Effector CD8-positive, alpha-beta T cell (primary cell): ENCODE measurements at places on chromosomes 3 and 15.

DNA sequence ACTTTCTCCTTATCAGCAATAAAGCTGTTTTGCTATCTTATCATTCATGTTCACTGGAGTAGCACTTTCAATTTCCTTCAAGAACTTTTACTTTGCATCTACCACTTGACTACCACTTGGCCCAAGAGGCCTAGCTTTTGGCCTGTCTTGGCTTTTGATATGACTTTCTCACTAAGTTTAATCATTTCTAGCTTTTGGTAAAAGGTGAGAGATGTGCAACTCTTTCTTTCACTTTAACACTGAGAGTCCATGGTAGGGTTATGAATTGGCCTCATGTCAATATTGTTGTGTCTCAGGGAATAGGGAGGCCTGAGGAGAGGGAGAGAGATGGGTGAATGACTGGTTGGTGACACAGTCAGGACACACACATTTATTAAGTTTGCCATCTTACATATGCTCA is 31.0 kb upstream of the FAM3D start:
- DNase-seq: no peak

DNA sequence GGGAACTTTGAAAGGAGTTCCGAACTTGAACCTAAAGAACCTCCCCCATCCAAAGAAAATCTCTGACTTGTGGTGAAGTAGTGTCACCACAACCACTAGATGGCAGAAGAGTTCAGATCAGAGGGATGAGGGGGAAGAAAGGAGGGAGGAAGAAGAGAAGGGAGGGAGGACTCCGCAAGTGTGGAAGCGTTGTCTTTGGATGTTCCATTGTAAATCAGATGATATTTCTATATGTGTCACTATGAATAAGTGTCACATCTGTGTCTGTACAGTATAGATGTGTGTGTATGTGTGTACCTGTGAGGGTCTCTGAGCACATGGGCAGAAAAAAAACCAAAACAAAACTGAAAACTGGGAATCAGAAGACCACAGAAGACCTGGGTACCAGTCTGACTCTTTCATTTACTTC is 16.9 kb downstream of the SLC24A1 start:
- DNase-seq: peak; percentile 10

GRCh38 chr3:153970741-153971347 is 150.3 kb upstream of the ARHGEF26 start:
- DNase-seq: no peak

GRCh38 chr15:38897551-38897950 is 332.9 kb upstream of the RASGRP1 start:
- DNase-seq: no peak

DNA sequence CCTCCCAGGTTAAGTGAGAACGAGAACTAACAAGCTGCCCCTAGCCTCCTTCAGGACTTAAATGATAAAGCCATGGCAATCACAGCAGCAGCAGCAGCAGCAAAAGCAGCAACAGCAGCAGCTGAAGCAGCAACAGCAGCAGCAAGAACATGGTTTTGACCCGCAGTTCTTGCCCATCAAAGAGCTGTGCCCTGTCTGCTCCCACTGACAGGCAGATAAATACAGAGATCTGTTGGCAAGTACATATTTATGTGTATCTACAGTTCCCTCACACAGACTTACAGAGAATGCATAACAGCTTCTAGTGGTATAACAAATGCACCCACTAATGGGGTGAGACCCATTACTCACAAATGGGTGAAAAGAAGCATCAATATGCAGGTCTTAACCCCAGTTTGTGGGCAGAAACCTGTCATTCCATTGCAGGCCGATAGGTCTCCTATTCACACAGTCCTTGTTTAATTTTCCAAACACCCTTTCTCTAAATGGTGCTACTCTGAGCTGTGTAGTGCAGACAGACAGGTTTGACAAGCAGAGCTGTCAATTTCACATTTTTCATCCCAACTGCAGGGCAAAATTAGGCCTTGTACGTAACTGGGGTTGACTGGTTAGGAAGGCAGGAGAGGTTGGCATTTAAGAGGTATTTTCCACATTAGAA is 316.3 kb downstream of the TIGIT start:
- no peak for DNase-seq

DNA sequence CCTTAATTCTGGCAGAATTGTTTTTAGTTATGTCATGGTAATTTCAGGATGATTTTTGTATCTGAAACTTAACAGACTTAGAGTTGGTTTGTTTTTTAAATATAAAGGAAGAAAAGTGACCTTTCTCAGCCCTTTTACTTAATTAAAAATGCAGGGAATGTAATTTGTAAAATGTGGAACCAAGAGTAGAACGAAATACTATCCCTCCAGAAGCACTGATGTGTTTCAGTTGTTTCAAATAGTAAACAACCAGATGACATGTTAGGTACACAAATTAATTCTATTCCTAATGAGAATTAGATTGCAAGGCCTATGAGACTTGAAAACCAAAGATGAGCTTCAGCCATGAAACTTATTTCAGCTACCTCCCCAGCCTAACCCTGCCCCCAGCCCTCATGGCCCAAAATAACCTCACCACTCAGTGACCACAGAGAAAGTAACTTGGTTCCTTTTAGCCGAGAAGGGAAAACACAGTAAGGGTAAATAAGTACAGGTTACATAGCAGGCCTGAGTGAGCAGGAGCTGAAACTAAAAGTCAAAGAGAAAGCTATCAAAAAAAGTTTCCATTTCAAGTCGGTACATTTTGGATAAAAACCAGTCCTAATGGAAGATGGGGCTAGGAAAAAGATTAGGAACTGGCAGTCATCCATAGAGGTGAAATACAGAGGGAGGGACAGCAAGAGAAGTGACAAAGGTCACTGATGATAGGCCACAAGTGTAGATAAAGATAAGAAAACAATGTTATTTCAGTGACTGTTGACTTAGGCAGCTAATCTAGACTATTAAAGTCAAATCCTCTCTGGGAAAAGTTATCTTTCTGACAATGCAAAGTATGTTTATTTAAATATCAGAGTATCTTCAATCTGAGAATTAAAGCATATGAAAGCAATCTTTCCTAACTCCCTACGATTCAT is 23.2 kb downstream of the SENP8 start:
- no peak for DNase-seq

DNA sequence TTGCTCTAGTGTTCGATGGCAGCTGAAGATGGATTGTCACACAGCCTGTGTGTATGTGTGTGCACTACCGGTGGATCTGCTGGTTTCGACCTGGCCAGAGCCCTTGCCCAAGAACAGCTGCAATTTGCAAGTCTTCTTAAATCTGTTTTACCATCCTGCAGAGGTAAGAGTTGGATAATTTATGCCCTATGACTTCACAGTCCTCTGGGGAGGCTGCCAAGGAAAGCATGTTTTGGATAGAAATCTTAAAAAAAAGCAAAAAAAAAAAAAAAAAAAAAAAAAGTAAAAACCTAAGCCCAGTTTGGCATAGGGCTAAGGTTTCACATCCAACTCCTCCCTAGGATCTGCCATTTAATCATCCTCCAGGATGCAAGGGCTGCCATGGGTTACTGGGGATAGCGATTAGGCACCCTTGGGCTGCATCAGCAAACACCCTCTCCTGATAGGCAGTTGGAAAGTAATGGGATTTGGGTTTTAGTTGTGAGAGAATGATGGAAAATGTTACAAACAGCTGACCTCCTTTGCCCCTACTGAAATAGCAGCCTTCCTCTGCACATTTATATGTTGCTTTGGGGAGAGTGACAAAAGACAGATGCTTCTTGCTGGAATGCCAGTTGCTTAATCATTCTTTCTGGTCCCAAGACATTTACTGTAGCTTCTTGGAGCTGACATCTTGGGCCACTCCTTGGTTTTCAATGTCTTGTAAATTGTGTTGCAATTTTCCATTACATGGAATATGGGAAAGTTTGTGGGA is 35.4 kb downstream of the CD200R1L start:
- no peak for DNase-seq

DNA sequence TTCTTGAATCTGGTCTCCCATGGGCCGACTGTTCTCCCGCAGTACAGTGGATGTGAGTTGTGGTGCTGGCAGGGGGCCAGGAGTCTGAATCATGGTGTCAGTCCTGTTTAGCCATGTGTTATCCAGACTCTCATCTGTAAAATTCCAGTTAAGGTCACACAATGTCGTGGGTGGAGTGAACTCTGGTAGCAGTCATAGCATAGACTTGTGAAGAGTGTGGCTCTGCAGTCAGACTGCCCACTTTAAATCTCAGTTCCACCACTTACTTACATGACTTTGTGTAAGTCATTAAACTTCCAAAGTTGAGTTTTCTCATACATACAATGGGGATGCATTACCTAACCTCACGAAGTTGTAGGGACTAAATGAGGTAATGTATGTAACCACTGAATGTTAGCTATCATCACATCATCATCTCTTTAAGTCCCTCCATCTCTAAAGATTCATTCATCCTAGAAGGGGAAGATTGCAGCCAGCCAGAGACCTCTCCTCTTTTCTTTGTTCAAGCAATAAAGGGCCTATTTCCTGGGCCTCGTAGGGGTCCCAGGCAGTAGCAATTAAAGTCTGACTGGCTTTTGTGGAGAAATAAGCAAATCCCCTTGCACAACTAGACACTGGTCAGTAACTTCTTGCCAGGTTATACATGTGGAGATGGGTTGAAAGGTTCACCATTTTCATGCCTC is 93.9 kb downstream of the PCCB start:
- DNase-seq: no peak

GRCh38 chr3:150495149-150495548 is 51.1 kb downstream of the SERP1 start:
- DNase-seq: no peak

- DNase-seq: peak; percentile 1
Observed at GRCh38 chr3:121431726-121432517, 113.9 kb downstream of the POLQ start.

DNA sequence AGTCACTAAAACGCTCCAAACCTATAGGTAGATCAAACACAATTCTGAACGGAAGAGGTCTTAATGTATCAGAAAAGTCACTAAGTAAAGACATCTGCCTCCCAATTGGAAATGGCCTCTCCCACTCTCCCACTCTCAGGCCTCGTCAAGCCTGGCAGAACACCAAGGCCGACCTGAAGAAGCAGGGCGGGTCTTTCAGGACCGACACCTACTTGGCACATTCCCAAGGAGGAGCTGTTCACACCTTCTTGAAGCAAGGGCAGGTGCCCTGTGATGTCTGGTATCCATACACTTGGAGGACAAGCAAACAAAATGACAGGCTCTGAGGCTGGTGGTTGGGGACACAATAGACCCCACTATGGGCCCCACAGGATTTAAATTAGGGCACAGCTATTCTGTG is 30.0 kb downstream of the XXYLT1 start:
- no peak for DNase-seq

GRCh38 chr15:73800662-73801345 is 47.7 kb upstream of the INSYN1 start:
- DNase-seq: no peak

DNA sequence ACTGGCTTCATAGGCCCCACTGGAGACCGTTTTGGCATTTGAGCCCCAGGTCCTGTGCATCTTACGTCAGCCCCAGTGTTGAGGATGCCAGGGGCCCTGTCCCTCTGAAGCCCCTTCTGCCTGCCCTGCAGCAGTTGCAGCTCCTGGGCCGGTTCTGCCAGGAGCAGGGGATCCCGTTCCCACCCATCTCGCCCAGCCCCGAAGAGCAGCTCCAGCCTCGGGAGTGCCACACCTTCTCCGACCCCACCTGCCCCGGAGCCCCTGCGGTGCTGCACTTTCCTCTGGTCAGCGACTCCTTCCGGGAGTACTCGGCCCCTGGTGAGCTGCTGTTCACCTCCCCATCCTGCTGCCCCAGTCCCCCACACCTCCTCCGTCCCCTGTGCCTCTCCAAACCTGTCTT is 8.6 kb downstream of the PLA2G4B start:
- no peak for DNase-seq

GRCh38 chr3:25349828-25350724 is 78.0 kb upstream of the RARB start:
- DNase-seq: no peak

- DNase-seq: no peak
Observed at GRCh38 chr3:177126015-177126773, 71.1 kb downstream of the TBL1XR1 start.

DNA sequence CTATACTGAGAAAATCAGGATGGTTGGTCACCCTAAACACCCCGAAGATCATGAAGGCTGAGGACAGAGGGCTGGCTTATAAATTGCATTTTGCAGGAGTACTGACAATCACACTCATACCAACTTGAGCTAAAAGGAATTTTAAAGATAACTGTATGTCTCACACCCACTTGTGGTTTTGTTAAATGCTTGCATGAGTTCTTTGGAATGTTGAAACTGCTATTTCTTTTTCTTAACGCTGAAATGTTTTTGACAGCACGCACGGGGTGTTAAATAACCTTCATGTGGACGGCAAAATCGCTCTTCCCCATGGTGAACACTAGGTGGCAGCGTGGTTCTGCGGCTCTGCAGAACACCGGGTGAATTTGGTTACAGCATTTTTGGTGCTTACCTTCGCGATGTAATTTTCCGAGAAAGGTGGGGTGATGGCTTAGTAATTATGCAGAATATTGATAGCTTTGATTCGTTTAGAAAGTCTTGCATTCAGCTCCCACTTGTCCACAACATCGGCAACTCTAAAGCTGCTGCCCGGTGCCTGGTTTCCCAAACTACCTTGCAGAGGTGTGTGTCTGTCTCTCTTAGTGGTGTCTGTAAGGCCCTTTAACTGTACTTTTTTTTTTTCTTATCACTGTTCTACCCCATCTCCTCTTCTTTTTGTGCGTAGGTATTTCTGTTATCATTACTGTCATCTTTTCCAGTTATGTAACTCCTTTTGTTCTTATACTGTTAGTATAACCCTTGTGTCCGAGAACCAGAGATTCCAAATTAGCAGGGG is 51.7 kb downstream of the ARNT2 start:
- DNase-seq: peak; percentile 12

DNA sequence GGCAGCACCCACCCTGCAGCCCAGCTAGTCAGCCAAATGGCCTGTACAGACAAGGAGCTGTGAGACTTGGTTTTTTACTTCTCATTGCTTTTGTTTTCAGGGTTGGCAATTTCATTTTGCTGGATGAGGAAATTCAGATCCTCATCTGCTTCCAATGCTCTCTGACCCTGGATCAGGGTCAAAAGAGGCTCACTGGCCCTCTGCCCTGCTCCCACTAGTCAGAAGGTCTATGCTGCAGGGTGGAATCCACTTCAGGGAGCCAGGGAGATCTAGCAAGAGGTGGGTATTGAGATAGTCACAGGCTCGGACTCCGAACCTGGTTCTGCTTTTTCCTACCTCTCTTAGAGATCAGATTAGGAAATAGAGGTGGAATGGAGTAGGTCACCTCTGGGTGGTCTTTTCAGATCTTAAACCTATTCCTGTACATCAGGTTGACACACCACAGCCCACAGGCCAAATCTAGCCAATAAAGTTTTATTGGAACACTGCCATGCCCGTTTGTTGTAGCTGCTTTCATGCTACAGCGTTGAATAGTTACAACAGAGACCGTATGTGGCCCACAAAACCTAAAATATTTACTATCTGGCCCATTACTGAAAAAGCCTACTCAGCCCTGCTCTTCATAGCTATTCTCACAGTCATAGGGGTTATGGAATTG is 26.4 kb upstream of the GLCE start:
- no peak for DNase-seq

GRCh38 chr3:105957722-105958121 is 88.9 kb upstream of the CBLB start:
- no peak for DNase-seq

- no peak for DNase-seq
Observed at GRCh38 chr3:134341389-134341788, 32.9 kb downstream of the AMOTL2 start.

GRCh38 chr3:101549473-101549872 is 12.2 kb upstream of the TRMT10C start:
- DNase-seq: no peak

- DNase-seq: no peak
Observed at GRCh38 chr15:62992302-62992701, 50.2 kb upstream of the TPM1 start.

GRCh38 chr15:62052713-62053112 is 7.5 kb downstream of the VPS13C start:
- DNase-seq: no peak

- no peak for DNase-seq
Observed at GRCh38 chr3:20062996-20063395, 22.8 kb downstream of the KAT2B start.
